Stimulated activated CD8-positive, alpha-beta memory T cell treated with anti-CD3 and anti-CD28 coated beads, Interleukin-15, amount 100 ng/mL, for 4 hours (primary cell): ENCODE measurements at places on chromosomes 12 and 14.
A peak's percentile ranks its signal among the peaks of the same experiment; 100 is the strongest.

- DNase-seq, result no peak
Observed at GRCh38 chr12:131774576-131775391, 53.4 kb upstream of the MMP17 start.

- no peak for DNase-seq
Observed at GRCh38 chr14:72463291-72463866, 430.5 kb downstream of the DPF3 start.

GRCh38 chr12:27982385-27982784 is 9.9 kb upstream of the PTHLH start:
- DNase-seq, result no peak

GRCh38 chr14:26839481-26839880 is 241.6 kb upstream of the NOVA1 start:
- DNase-seq, result no peak

- DNase-seq, result peak; percentile 83
Observed at GRCh38 chr14:93959239-93960107, 16.9 kb downstream of the ASB2 start.
